ENCODE measurements at places on chromosomes 2 and 18.

- DNase-seq = no peak
These were observed 146.3 kb downstream of the LAMA3 start for GRCh38 chr18:23835506-23835905.

GRCh38 chr2:169509298-169509885, at the start of gene KLHL41:
TSS of gene KLHL41 (plus strand) at chr2:169509702. CDS start at chr2:169509779, 77 bp downstream.
- DNase-seq = no peak

- DNase-seq = no peak
These were observed 68.9 kb upstream of the CNGA3 start for GRCh38 chr2:98277162-98277859.

DNA sequence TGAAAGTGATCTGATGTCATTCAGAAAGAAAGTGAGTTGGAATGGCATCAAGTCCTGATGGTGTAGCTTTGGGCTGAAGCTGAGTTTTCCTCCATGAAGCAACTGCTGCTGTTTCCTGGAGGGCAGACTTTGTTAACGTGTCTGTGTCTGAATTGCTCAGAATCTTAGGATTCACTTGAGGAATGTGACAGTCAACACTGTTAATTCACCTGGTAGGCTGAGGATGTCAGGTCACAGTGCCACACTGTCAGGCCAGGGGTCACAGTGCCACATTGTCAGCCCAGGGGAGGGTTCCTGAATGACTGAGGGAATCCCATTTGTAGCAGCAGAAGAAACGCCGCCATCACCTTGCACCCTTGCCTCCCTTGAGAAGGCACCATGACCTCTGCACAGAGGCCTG, 39.4 kb downstream of the LYPD6B start:
- no peak for DNase-seq

DNA sequence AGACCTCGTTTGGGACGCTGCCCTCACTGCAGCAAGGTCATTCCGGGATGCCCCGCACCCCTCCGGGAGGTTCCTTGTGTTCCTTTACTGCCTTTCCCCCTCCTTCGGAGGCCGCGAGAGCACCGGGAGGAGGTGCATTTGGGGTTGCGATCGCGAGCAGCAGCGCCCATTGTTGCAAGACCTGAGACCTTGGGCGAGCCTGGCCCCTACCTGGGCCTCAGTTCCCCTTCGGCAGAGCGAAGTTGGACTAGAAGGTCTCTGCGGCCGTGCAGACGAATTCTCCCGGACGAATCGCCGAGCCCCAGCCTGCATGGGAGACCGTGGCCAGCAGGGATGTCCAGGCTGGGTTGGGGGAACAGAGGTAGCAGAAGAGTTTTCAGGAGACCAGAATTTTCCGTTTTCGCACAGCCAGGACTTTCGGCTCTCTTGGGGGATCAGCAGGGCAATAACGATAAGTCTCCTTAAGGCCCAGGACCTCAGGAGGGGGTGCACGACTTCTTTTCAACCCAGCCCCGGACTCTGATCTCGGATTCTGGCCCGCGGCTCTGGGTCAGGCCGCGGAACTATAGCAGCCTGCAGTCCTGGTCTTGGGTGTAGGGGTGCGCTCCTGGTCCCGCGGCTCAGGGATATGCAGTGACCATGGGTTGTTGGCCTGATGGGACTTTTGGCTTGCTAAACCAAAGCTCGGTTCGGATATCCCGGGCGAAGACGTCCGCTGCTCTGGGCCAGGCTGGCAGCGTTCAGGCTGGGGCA, 2.8 kb downstream of the GDF7 start:
- DNase-seq = no peak

DNA sequence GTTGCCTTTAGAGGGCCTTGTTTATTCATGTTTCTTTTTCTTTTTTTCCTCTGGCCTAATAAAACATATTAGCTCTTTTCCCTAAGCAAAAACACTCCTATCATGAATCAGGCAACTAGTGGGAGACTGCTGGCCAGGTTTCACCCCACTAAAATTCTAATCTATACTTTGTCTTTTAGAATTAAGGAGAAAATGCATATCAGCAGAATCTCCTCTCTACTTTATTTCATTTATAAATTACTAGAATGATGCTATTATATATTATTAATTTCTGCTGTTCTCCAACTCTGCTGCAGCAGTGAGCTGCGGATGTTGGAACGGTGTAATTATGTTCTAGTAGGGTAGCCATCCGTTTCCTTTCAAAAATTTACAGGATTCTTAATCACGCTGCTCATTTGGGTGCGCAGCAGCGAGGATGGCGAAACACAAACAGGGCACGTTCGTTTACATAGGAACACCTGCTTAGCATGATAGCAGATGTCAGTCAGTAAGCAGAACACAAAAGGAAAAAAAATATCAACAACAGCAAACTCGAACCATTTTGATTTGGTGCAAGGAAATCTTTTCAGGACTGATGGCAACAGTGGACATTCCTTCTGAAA, 30.5 kb downstream of the ZEB2 start:
- DNase-seq = no peak
